ENCODE measurements at places on chromosomes 4 and X. TPM values are rescaled to one million over a fixed set of nuclear protein-coding genes. Genes with fewer than 3 reads are reported as not detected.

FHDC1 gene
- 2.0 TPM for total RNA-seq

IQSEC2 gene
- 2.2 TPM for total RNA-seq

MID1 gene
- total RNA-seq: 38.4 TPM

EPGN gene
- total RNA-seq: not detected

ANKRD37 gene
- 4.1 TPM for total RNA-seq

TRPC3 gene
- total RNA-seq: 0.89 TPM

CDX4 gene
- total RNA-seq: not detected

ARHGAP4 gene
- total RNA-seq: 8.2 TPM

ATOH1 gene
- not detected for total RNA-seq

EGF gene
- total RNA-seq: not detected

SCLT1 gene
- 23.2 TPM for total RNA-seq

BMP15 gene
- total RNA-seq: not detected
